Thyroid gland (tissue), 4 donors: ENCODE measurements at places on chromosomes 16 and 17.

GRCh38 chr16:85137323-85138072 lies 25.2 kb upstream of the CIBAR2 start:
- peak; percentile 96 for DNase-seq

GRCh38 chr17:68981288-68981687 lies 26.1 kb upstream of the ABCA8 start:
- peak; percentile 19 for DNase-seq

- no peak for DNase-seq
These were observed 77.2 kb downstream of the CNGB1 start for GRCh38 chr16:57893559-57894389.

GRCh38 chr17:27766438-27766837 lies 33.9 kb downstream of the NOS2 start:
- DNase-seq, result no peak
